ENCODE measurements at places on chromosomes 1 and 21. TPM values are rescaled to one million over a fixed set of nuclear protein-coding genes. Genes with fewer than 3 reads are reported as not detected.

The ADCY10 gene
- total RNA-seq = 0.10 TPM

The OR2L3 gene
- not detected for total RNA-seq

The HJV gene
- total RNA-seq = not detected

The MINDY1 gene
- 15.8 TPM for total RNA-seq

The TMEM200B gene
- total RNA-seq = 2.1 TPM

The GPR3 gene
- total RNA-seq = 0.95 TPM

The PTAFR gene
- total RNA-seq = 0.13 TPM

The DENND2C gene
- 1.1 TPM for total RNA-seq

The ACAP3 gene
- 30.7 TPM for total RNA-seq

The CLEC20A gene
- total RNA-seq = not detected

The SPRR1B gene
- not detected for total RNA-seq

The SPRR2B gene
- total RNA-seq = not detected

The DCST2 gene
- 0.13 TPM for total RNA-seq

The OR6N1 gene
- total RNA-seq = not detected

The HIVEP3 gene
- total RNA-seq = 6.0 TPM

The SERTAD4 gene
- total RNA-seq = 0.31 TPM

The PKLR gene
- total RNA-seq = 0.13 TPM

The HTR6 gene
- total RNA-seq = 0.10 TPM

The PRAMEF17 gene
- not detected for total RNA-seq

The NECTIN4 gene
- not detected for total RNA-seq

The OR2L5 gene
- not detected for total RNA-seq

The OPRD1 gene
- 5.4 TPM for total RNA-seq

The CNR2 gene
- not detected for total RNA-seq

The SPRR2A gene
- not detected for total RNA-seq

The NOL9 gene
- total RNA-seq = 46.4 TPM

The TFF2 gene
- total RNA-seq = 1.1 TPM

The APOBEC4 gene
- total RNA-seq = not detected

The RAVER2 gene
- total RNA-seq = 15.1 TPM

The KRTAP12-1 gene
- not detected for total RNA-seq

The LCE2A gene
- total RNA-seq = not detected

The ANXA9 gene
- 1.2 TPM for total RNA-seq

The GCSAML gene
- not detected for total RNA-seq

The LIPI gene
- not detected for total RNA-seq

The MMP23B gene
- 5.0 TPM for total RNA-seq

The C1orf226 gene
- total RNA-seq = 38.4 TPM

The LENEP gene
- total RNA-seq = 0.67 TPM

The KCNK1 gene
- 0.13 TPM for total RNA-seq

The CRYAA gene
- 2.1 TPM for total RNA-seq

The GBP7 gene
- not detected for total RNA-seq

The ZBTB48 gene
- total RNA-seq = 40.7 TPM

The MPZ gene
- total RNA-seq = not detected
